ENCODE measurements at places on chromosomes 1 and 21. TPM values are rescaled to one million over a fixed set of nuclear protein-coding genes. Genes with fewer than 3 reads are reported as not detected.

DNA sequence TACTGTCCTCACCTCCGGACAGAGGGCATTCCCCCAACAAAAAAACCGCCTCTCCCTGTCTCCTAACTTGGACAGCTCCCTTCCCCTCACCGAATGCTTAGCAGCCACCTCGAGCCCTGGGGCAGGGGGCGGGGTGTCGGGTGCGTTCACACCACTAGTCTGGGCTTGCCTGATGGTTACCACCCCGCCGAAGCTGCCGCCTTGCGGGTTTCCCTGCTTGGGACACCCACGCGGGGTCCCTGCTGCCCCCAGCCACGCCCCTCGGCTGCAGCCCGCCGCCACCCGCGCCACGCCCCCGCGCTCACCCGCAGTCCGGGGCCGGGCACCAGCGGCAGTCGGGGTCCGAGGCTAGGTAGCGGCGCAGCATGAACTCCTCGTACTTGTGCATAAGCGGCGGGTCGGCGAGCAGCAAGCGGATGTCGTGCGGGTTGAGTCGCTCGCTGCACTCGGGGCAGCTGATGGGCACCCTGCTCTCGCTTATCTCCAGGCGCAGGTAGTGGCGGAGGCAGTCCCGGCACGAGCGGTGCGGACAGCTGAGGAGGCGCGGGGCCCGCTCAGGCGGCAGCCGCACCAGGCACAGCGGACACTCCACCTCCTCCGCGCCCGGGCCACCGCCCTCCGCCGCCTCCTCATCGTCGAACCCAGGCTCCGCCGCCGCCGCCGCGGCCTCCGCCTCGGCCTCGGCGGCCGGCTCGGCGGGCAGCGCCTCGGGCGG is 706 bp downstream of the RNF19B start:
- DNase-seq: peak; percentile 86

DNA sequence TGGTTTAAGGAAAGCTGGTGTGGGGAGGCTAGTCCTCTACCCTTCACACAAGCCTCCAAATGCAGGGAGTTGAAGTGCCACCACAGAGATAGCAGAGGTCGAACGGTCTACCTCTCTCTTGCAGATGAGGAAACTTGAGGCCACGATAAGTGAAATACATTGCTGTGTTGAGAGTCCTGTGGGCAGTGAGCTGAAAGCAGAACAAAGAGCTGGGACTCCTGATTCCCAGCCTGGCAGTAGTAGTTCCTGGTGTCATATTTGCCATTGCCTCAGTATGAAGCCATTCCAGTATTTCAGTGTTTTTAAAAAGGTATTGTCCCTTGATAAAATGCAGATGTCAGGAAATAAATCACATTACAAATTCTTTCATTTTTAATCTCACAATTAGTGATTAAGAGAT is 28.6 kb downstream of the AK4 start:
- no peak for DNase-seq

DNA sequence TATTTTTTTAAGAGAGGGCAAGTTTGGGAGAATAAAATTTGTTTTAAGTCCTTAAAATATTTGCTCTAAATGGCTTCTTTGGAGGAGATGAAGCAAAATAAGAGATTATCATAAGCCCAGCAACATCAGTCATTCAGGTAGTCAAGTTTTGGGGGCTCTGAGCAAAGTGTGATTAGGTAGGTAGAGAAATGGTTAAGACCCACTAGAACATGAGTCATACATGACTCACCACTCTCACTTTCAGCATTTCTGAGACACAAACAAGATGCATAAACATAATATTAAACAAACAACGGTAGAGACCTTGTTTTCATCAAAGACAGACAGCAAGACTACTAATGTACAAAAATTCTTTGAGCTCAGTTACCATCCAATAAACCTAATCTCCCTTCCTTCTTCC is 272.2 kb downstream of the LMO4 start:
- no peak for DNase-seq

DNA sequence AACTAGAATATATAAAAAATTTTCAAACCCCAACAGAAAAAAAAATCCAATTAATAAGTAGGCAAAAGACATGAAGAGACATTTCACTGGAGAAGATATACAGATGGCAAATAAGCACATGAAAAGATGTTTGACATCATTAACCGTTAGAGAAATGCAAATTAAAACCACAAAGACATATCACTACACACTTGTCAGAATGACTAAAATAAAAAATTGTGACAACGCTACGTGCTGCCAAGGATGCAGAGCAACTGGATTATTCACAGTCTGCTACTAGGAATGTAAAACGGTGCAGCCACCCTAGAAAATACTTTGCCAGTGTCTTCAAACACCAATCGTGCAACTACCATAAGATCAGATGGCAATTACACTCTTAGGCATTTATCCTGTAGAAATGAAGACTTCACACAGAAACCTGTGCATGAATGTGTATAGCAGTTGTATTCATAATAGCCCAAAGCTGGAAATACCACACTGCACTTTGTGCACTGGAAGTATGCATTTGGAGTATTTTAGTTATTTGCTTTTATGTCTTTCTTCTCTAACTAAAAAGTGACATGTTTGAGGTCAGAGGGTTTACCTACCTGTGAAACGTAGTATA is 75.3 kb upstream of the PALMD start:
- no peak for DNase-seq

- no peak for DNase-seq
Observed at GRCh38 chr21:42685036-42685435, 31.6 kb downstream of the PDE9A start.

GRCh38 chr1:223752721-223753515 is 40.6 kb downstream of the CAPN2 start:
- DNase-seq: no peak

DNA sequence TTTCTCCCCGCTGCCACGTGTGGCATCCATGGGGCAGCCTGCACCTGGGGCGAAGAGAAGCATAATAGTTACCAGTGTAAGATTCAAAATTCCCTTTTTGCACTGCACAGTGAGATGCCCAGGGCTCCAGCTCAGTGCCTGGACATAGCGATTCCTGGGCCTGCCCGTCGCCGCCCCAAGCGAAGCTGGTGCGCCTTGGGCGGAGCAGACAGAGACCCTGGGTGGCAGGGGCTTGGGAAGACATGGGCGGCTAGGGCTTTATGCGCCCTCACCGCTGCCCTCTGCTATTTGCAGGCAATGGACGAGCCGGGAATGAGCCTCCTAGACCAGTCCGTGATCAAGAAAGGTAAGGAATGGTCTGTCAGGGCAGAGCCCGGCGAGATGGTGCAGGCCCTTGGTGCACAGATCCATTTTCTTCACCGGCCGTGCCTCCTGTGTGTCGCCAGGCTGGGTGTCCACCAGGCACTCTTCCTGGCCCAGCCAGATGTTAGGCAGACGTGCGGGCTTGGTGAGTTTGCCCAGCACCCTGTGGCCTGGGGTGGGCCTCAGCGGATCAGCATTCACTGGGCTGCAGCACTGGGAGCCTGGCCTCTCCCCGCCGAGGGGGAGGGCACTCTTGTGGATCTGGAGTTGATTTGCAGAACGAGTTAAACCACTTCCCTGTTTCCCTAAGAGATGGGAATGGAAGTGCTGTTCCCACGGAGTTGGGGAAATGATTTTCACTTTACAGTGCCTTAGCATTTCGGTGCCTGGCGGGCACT is 1.7 kb downstream of the TFAP2E start:
- peak; percentile 68 for DNase-seq

S100A3 gene
- 1.3 TPM for total RNA-seq

DNA sequence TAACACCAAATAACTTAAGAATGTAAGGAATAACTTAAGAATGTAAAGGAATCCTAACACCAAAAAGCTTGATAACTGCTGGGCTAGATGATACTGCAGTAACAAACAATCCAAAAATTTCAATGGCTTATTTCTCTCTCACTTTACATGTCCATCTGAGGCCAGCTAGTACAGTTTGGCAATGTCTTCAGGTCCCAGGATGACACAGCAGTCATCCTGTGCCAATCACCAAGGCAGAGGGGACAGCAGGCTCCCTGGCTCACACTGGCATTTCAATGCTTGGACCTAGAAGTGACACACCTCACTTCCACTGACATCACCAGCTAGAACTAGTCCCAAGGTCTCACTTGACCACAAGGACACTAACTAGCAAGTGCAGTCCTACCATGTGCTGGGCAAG is 15.3 kb downstream of the DNAJC11 start:
- no peak for DNase-seq

GRCh38 chr1:198495631-198496030 is 44.8 kb downstream of the ATP6V1G3 start:
- no peak for DNase-seq

DPH5 gene
- 23.8 TPM for total RNA-seq

PPM1J gene
- 0.32 TPM for total RNA-seq

MANEAL gene
- total RNA-seq: 6.9 TPM

DNA sequence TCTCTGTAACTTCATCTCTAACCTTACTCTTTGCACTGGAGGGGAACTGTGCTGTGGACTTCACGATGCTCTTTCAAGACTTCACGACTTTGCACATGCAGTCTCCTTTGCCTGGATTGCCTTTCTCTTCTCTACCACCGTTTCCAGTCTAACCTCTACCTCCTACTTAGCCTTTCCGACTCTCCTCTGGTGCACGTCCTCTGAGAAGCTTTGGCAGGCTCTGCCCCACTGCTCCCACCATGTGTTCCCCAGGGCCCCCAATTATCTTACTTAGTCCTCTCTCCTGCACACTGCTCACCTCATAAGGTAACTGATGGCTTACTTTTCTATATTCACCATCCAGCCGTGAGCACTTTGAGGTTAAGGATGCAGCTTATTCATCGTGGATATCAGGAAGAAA is 101.7 kb upstream of the GJB5 start:
- no peak for DNase-seq

CHI3L2 gene
- 50.3 TPM for total RNA-seq

OLIG2 gene
- total RNA-seq: not detected

DNA sequence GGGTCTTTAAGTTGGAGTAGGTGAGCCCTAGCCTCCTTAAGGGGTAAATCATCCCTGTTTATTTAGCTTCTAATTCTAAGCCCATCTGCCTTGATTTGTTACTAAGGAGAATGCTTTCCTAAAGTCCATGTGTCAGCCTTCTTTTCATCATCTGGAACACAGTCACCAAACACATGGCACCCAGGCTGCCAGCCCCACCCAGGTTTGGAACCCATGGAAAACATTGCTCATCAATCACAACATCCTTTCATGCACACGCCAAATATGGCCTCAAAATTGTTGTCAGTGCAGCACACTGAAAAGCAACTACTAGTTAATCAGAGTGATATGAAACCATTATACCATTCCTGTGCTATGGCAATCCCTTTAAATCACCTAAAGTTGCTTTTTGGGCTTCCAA is 386.7 kb upstream of the ESRRG start:
- DNase-seq: no peak

GRCh38 chr1:108785264-108785663 is 38.8 kb downstream of the STXBP3 start:
- no peak for DNase-seq

KRTAP10-9 gene
- not detected for total RNA-seq

DNA sequence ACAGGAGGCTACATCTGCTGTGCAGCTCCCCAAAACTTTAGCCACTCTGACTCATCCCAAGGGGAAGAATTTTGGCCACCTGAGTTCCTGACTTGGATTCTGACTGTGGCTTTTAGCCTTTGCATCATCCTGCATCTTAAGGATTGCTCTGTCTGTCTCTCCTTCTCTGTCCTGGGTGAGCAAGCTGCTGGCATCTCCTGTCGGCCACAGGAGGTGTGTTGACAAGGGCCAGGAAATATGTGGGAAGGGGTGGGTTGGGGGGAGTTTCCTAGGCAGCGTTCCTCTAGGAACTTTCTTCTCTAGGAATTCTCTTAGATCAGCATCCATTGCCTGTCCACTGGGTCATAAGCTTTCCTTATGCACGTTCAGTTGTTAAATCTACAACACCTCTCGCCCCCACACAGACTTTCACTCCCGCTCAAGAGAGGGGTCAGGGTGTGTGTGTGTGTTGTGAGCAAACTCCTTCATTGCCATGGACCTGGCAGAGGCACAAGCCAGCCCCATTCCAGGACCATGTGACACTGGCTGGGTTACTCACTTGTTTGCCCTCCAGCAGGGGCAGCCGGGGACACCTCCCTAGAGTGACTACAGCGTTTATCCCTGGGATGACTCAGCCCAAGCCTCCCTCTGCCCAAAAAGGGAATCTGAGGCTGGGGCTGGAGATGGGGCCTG is 145.0 kb upstream of the DUSP10 start:
- DNase-seq: peak; percentile 67

DNA sequence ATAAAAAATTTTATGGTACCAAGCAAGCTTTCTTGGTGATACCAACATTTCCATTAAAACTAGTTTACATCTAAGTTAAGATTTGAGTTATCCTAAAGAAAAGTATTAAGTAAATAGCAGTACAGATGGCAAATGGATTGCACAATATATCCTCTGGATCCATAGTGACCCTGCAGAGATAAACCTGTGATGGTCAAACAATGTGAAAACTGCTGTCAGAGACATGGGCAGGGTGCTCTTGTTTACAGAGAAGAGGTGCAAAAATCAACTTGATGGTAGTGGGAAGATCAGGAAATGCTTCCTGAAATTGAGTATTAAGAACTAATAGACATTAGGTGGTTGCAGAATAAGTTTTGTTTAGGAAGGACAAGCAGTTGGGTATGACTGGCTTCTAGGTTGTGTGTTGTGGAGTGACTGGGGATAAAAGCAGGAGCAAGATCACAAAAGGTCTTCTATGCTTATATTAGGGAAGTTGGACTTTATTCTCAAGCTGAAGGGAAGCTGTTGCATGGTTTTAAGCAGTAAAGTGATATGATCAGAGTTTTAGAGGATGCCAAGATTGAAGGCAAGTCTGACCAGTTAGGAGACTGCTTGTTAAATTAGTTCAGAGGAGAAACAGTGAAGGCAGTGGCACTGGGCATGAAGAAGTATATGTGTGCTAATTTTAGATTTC is 9.9 kb downstream of the TTC3 start:
- DNase-seq: no peak

WNT3A gene
- 10.1 TPM for total RNA-seq

All from upper lobe of right lung (tissue), 1 donor.